HepG2 (cell line): ENCODE measurements at places on chromosomes 6 and 20.
A peak's percentile ranks its signal among the peaks of the same experiment; 100 is the strongest.

DNA sequence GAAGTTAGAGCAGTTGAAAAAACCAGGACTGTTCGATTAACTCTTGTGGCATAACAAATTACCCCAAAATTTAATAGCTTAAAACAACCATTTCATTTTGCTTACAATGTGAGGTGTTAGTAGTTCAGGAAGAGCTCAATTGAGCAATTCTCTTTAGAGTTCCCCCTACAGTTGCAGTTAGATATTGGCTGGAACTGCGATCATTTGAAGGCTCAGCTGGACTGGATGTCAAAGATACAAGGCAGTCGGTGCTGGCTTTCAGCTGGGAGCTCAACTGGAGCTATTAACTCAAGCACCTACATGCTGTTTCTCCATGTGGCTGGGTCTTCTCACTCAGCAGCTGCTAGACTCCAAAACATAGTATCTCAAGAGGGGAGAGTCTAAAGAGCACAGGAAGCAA is 96.0 kb upstream of the LOC128125822 start:
- H3K27ac ChIP-seq = peak overlapping the region; percentile 1
- H3K4me3 ChIP-seq = no peak overlapping the region
- peak; percentile 60 for DNase-seq
- H3K4me1 ChIP-seq = peaks cover 42% of the 10 kb centered on the region
- H3K27me3 ChIP-seq = no peaks in the 10 kb centered on the region

- no peaks in the 10 kb centered on the region for H3K27me3 ChIP-seq
- DNase-seq = peak; percentile 53
- H3K4me3 ChIP-seq = no peak overlapping the region
Observed at GRCh38 chr6:161001421-161001820, 9.9 kb downstream of the MAP3K4 start.

GRCh38 chr6:137734875-137735182 is 132.2 kb upstream of the TNFAIP3 start:
- peak; percentile 86 for DNase-seq
- no peak overlapping the region for H3K4me3 ChIP-seq
- peak overlapping the region; percentile 63 for H3K27ac ChIP-seq
- no peaks in the 10 kb centered on the region for H3K27me3 ChIP-seq
- peaks cover 93% of the 10 kb centered on the region for H3K4me1 ChIP-seq

GRCh38 chr20:24148372-24148771 is 159.8 kb upstream of the GGTLC1 start:
- no peaks in the 10 kb centered on the region for H3K27me3 ChIP-seq
- no peak overlapping the region for H3K4me3 ChIP-seq
- H3K36me3 ChIP-seq = no peaks in the 10 kb centered on the region
- H3K27ac ChIP-seq = no peak overlapping the region
- no peaks in the 10 kb centered on the region for H3K4me1 ChIP-seq

GRCh38 chr6:35771343-35771627 is 5.1 kb upstream of the CLPSL2 start:
- no peaks in the 10 kb centered on the region for H3K36me3 ChIP-seq
- H3K4me3 ChIP-seq = no peak overlapping the region
- no peaks in the 10 kb centered on the region; the same call in 1 of the 2 replicates for H3K27me3 ChIP-seq
- no peak for DNase-seq
- H3K4me1 ChIP-seq = no peaks in the 10 kb centered on the region
- no peak overlapping the region for H3K27ac ChIP-seq

DNA sequence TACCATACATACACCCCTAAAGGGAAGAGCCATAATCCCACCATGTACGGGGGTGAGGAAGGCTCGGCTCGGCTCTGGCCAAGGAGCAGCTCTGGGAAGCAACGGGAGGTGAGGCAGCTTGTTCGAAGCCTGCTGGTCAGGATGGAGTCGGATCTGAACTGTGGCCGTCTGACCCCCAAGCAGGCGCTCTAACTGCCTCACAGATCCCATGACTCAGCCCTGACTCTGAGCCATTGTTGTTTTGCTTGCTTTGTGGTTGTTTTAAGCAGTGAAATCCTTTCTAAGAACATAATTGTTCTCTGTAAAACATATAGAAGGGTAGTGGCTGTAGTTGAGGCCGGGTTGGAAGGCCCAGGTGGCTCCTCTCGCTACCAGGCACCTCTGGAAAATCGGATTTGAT is 10.9 kb downstream of the C6orf132 start:
- no peaks in the 10 kb centered on the region for H3K27me3 ChIP-seq
- no peaks in the 10 kb centered on the region for H3K36me3 ChIP-seq
- DNase-seq = no peak
- H3K27ac ChIP-seq = no peak overlapping the region

DNA sequence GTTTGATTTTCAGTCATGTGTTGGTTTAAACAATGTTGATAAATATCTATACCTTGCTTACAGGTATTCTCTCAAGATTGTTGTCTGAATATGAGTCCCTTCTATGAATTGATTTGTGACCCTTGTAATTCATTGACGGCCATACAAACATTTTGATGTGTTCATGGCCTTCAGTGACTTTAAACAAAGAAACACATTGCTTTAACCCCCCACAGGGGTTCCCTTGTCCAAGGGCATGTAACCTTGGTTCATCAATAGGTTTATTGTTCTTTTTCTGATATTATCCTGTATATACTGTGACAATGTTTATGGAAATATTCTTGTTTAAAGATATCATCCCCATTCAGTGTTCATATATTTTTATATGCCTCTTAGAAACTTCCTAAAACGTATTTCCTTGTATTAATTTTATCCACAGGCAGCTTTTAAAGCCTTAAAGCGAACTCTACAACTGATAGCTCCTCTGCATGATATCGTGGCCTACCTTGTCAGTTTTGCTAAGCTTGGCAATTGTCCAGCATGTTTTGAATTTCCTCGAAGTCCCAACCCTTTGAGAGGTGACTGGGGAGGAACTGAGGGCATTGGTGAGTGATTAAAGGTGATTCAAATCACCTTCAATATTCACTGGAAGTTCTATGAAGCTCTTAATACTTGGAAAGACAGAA is 87.0 kb downstream of the CD164 start:
- no peaks in the 10 kb centered on the region for H3K27me3 ChIP-seq
- H3K4me1 ChIP-seq = peaks cover 50% of the 10 kb centered on the region
- peak; percentile 84 for DNase-seq
- H3K27ac ChIP-seq = peak overlapping the region; percentile 63
- no peak overlapping the region for H3K4me3 ChIP-seq
